H54 (cell line): ENCODE measurements at places on chromosomes 2 and 18.

- no peak for DNase-seq
These were observed 29.6 kb downstream of the ARL4C start for GRCh38 chr2:234467289-234467688.

- DNase-seq, result no peak
These were observed 532.9 kb upstream of the CRIM1 start for GRCh38 chr2:35822716-35823115.

GRCh38 chr2:198296665-198297308, 492.4 kb downstream of the PLCL1 start:
- no peak for DNase-seq

- DNase-seq, result no peak
These were observed 29.8 kb downstream of the TOGARAM2 start for GRCh38 chr2:29010946-29011345.

DNA sequence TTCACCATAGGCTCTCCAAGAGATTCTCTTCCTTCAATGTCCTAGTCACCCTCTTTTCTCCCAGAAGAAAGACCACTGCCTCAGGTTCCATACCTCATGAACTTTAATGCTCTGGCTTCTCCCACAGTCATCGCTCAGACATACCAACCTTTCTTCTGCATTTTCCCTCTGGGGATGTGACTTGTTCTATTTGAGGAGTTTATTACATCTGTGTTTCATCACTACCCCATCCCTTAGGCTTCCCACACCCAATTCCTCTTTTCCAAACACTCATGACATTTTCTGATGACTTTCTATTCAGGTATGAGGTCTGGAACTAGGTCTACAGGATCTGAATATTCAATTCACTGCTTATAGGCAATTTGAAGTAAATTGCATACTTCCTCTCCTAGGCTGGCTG, 298.6 kb upstream of the MAP2 start:
- no peak for DNase-seq

DNA sequence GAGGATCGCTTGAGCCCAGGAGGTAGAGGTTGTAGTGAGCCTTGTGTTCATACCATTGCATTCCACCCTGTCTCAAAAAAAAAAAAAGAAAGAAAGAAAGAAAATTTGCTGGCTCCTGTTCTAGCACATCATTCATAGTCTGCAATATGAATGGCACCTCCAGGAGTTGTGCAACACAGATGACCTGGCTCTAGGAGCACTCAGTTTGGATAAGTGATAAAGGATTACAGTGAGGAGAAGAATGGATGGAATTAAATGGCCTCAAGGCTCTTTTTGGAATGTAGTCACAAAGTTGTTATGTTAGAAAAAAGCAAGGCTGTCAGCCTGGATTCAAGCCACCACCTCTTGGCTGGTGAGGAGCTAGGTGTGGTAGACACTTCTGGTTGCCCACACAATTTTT, 21.5 kb upstream of the SPRED2 start:
- no peak for DNase-seq

GRCh38 chr2:97739893-97740245, 26.5 kb downstream of the ZAP70 start:
- no peak for DNase-seq

GRCh38 chr2:11554399-11554716, 20.5 kb downstream of the GREB1 start:
- DNase-seq, result no peak

DNA sequence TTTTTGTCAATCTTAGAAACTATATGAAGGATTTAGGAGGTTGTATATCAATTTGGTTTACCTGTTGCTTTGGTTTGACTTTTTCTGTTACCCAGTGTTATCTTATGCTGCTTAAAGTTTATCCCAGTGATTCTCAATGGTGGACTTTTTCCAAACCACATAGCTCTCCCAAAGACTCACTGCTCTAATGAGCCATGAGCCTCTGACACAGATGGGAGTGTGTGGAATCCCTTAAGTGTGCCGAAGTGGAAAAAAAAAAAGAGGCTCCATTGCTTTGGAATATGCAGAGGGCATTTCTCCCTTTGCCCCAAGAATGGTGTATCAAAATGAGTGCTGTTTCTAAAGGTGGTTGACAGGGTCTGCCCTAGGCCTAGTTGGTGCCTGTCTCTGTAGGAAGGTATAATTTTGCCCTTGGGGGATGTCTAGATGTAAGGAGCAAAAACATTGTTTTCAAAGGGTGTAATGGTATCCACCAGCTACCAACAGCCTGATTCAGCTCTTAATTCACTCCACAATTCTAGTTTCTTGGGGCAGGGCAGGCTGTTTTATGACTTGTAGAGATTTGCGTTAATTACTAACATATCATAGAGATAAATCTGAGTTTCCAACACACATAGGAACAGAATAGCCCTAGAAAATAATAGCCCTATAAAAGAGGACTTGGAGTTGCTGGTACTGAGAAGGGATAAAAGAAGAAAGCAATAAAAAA, 64.3 kb upstream of the CYP26B1 start:
- DNase-seq, result no peak

GRCh38 chr2:107543793-107544192, 282.9 kb upstream of the RGPD4 start:
- no peak for DNase-seq

DNA sequence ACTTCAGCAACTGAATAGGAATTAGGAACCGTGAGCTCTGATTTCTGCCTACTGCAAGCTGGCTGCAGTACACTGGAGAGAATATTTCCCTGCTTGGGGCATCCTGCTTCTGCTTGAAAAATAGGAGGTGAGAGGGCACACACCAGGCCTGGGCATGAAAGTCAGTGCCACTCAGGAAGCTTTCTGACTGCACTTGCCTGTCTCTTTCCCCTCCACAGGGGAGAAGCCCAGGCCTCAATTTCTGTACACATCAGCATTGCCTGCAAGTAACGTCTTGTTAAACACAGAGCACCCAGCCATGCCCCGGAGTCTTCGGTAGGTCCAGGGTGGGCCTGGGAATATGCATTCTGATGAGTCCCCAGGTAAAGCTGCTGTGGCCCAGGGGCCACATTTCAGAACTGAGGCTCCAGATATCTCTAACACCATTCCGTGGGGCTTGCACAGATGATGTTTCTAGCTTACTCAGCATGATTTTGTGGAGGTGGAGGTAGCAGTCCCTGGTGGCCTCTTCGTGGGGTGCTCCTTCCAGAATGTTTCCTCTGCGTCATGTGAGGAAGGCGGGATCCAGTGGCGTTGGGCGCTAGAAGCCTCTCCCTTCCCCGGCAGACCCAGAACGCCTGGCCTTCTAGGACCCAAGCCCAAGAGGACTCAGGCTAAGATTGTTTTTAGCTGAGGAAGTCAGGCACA, 114.1 kb downstream of the ZBTB7C start:
- DNase-seq, result no peak

DNA sequence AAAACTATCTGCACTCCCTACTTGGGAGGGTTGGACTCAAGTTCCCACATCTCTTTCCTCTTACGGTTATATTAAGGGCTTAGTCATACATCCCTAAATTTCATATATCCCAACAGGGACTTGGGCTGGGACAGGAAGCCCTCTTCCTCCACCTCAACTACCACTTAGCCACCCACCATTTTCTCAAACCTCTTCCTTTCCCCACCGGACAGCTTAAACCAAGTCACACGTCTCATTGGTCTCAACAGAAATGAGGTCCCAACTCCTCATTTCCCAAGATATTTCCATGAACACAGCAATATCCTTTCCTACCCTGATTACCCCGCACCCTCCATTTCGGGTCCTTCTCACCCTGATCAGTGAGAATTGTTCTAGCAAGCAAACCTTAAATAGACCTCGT, 736 bp downstream of the ZSCAN30 start:
- DNase-seq, result no peak

DNA sequence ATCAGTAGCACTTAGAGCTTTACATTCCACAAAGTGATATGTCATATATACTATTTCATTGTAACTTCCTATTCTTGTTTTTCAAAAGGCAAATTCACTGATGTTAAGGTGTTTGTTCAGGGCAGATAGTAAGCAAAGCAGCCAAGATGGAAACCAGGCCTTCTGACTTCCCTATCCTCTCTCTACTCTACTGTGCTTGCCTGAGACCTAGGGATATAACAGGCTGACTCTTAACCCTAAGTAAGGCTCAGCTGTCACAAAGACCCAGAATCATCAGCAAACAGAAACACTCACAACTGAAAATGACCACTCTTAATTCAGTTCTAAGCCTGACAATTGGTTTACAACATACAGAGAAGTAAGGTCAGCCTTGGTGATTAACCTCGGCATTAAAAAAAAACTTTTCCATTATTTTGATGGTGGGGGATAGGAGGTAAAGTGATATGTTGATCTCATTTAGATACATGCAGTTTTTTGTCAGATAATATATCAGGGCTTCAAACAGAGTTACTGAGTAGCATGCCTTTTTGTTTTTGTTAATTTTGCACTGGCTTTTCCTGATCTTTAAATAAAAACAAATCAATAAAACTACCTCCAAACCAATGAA, 95.4 kb upstream of the CHRNA1 start:
- DNase-seq, result no peak

DNA sequence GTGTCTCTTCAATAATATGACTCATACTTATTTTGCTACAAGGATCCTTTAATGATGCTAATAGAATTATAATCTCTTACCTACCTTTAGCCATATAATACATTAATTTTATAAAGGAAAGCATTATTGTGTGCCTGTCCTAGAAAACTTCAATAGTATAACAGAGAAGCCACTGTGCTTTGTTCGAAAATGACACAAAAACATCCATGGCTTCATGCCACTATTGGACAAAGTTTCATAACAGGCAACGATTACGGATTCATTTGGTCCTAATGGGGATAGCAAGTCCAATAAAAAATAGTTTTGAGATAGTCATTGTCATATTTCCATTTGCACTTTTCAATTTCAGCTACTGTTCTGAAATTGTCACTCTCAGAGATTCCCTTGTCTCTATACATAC, 52.5 kb upstream of the CCDC150 start:
- DNase-seq, result no peak

GRCh38 chr2:155599834-155600233, 732.7 kb downstream of the NR4A2 start:
- no peak for DNase-seq

- no peak for DNase-seq
These were observed 60.7 kb downstream of the SPATS2L start for GRCh38 chr2:200367155-200367554.

DNA sequence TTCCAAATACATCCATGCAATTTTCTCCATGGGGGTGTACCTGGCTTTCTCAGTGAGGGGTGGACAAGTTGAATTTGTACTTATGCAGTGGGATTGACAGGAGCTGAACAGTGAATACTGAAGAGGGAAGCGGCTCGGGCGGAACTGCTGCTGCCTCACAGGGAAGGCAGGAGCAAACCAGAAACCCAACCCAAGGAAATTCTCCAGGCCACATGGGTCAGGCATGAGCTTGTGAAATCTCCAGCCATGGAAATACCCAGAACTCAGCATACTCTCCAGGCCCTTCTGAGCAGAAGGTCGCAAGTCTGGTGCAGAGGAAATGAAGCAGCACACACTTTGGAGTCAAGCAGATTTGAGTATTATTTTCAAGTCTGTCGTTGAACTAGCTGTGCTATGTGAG, 26.5 kb upstream of the INO80C start:
- no peak for DNase-seq

GRCh38 chr2:58106896-58107295, 60.3 kb downstream of the VRK2 start:
- DNase-seq, result no peak

GRCh38 chr2:69390471-69390870, 3.4 kb upstream of the GFPT1 start:
- no peak for DNase-seq

GRCh38 chr2:181438261-181438660, 18.9 kb upstream of the ITGA4 start:
- DNase-seq, result no peak

GRCh38 chr2:198622986-198623730, 818.8 kb downstream of the PLCL1 start:
- DNase-seq, result no peak

DNA sequence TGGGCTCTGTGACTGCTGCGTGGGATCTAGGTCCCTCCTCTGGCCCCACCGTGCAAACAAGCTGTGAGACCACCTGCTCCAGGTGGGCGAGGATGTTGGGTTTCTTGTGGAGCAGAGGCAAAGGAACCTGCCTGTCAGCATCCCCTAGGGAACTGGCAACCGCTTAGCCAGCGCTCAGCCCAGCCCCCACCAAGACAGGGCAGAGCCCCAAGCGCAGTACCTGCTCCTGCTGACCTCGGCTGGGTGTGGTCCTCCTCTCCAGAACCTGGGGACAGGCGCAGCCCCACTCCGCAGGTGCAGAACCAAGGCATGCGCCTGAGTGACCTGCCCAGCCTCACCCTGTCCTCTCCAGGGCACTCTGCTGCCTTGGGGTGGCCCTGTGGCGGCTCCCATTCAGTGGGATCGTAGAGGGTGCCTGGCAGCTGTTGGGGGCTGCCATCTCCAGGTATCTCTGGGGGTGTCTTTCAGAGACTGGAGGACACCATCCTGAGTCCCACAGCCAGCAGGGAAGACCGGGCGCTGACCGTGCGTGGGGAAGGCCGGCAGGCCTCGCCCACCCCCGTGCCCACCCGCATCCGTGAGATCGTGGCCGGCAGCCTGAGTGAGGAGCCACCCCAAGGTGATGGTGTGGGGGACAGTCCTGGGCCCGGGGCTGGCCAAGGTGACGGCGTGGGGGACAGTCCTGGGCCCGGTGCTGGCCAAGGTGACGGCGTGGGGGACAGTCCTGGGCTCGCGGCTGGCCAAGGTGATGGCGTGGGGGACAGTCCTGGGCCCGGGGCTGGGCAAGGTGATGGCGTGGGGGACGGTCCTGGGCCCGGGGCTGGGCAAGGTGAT, 12.3 kb downstream of the CROCC2 start:
- DNase-seq, result no peak

DNA sequence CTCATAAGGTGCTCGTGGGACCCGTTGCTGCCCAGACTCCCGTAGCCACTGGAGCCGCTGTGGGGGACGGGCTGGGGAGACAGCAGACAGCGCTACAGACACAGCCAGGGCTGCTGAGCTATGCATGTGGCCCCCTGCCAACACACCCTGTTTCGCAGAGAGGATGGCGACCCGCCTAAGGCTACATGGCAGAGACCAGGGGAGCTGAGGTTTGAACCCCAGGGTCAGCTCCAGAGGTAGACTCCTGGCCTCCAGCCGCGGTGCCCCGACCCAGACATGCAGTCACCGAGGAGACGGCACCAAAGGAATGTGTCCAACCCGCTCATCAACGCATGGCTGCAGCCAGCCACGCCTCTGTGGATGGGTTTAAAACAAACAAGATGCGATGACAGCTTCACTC, 21.0 kb upstream of the HES6 start:
- no peak for DNase-seq

DNA sequence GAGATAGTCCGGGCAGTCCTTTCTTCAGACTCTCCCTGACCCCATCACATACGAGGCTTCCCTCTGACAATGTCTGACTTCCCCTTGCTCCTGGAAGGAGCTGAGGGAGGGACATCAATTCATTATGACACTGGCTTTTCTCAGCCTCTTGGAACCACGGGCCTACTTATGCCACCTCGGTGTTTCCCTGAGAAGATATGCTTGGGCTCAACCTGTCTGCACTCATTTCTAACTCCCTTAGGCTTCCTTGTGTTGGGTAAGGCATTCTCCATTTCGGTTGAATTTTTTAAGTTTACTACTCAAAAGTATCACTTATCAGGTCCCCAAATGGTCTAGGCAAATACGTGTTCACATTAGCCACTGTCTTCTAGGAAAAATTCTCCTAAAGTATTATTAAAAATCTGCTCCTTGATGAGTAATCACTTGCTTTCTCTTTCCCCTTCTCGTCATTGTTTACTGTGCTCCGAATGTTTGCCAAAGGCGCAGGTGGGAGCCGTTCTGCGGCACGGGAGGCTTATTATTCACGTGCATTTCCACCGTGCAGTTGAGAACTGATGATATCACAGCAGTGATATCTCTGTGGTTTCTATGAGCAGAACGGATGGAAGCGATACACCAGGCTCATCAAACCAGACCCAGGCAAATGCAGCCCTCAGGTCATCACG, 33.1 kb downstream of the ARL4C start:
- no peak for DNase-seq

GRCh38 chr2:136008205-136008865, 22.9 kb upstream of the DARS1 start:
- no peak for DNase-seq
